Kasumi-1 (cell line): ENCODE measurements at places on chromosomes 11 and 22.

DNA sequence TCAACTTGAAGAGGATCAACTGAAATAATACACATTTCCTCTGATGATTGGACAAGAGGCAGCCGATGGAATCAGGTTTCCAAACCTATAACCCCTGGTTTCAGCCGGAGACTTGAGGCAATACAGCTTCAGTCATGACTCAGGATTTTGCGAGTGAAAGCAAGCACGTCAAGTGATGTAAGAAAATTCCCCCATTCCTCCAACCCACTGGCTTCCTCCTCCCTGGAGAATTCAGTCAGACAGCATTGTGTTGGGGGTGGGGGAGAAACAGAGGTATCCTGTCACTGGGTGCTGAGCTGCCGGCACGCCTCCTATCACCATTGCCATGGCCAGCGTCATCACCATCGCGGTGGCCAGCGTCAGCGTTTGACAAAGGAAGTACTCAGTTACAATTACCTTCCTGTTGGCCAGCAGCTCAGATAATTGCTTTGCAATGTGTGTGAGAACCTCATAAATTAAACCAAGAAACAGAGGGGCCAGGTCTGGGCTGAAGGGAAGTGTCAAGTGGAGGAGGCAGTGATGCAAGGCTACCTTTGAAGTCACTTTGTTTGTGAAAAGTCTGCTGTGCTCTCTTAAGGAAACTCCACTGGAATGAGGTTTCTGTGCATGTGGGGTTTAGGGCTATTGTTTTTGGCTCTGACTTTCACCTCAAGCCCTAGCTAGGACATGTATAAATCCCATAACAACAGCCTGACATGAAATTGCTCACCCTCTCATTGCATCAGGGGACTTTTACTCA lies 50.2 kb downstream of the LIF start:
- no peak for DNase-seq

DNA sequence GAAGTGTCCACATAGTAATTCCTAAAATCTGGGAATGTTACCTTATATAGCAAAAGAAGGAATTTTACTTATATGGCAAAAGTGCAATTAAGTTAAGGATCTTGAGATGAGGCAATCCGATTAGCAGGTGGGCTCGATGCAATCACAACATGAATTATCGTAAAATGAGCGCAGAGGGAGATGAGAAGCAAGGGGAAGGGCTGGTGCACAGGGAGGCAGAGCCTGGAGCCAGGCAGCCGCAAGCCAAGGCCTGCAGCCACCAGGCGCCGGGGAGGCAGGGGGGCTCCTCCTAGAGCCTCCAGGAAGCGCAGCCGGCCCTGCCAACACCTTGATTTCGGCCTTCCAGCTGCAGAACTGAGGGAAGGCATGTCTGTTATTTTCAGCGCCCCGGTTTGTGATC lies 85.7 kb downstream of the CELSR1 start:
- no peak for DNase-seq

DNA sequence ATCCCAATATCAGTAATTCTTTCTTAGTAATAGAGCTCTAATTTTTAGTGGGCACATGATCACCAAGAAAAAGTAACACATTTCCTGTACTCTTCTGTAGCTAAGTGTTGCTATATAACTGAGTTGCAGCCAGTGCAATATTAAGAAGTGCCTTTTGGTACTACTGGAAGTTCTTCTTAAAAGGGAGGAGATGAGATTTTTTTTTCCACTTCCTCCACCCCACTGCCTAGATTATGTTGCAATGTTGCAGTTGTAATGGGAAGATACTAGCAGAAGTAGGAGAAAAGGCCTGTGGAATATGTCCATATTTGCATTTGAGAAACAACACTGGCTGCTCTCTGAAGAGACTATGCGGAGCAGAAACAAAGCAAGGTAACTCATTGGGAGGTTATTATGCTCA lies 280.6 kb upstream of the ANO5 start:
- DNase-seq = no peak

DNA sequence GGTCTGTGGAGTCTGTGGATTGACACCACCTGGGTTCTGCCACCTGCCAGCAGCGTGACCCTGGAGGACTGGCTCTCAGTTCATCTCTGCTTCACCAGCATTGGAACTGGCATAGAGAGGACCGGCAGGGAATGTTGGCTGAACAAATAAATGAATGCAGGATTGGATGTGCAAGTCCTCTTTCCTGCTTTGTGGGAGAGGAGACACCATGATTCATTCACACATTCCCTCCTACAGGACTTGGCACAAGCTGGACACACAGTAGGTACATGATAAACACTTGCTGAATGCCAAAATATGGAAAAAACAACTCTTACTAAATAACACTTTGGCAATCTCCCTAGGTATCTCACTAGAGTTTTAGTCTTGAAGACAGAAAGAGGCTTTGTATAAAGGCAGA lies 116.6 kb upstream of the NARS2 start:
- DNase-seq = no peak

DNA sequence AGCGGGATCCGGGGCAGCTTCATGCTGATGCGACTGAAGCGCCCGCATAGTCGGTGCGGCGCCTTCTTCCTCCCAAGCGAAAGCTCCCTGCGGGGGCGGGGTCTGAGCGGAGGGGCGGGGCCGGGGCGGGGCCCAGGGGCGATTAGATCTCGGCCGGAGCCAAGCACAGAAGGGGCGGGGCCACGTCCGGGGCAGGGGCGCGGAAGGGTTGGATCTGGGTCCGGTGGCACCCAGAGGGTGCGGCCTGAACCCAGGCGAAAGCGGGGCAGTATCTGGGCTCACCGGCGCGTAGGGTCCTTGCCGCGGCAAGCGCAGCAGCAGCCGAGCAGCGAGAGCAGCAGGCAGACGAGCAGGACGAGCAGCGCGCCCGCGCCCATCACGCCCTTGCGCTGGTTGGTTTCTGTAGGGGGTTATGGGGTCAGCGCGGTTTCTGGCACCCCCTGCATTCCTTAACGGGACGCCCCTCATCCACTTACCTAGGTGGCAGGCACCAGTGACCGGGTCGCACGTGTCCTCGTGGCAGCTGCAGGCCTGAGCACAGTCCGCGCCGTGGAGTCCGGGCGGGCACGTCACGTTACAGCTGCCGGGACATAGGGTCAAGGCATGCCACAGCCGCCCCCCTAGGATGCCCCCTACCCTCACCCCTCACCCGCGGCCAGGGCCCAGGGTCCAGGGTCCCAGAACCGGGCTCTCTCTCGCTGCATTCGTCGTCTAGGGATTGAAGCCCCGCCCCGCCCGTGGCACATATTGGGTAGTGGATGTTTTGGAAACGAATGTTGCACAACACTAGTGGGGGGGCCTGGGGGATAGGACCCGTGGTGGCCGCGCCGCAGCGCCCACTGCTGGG lies 8.1 kb downstream of the SCARF2 start:
- DNase-seq = peak; percentile 42
